IMR-90 (cell line): ENCODE measurements at places on chromosomes 1 and 21. TPM values are rescaled to one million over a fixed set of nuclear protein-coding genes. Genes with fewer than 3 reads are reported as not detected.

Gene FMO2
- under 0.01 TPM in 2 replicates for total RNA-seq

Gene MAEL
- not detected in 2 replicates for total RNA-seq

GRCh38 chr1:3531928-3532327 is 77.5 kb downstream of the ARHGEF16 start:
- H3K27me3 ChIP-seq = no peaks in the 10 kb centered on the region
- H3K4me1 ChIP-seq = peaks cover 4% of the 10 kb centered on the region
- H3K27ac ChIP-seq = no peak overlapping the region

- H3K27me3 ChIP-seq = peaks cover 21% of the 10 kb centered on the region
- no peaks in the 10 kb centered on the region for H3K36me3 ChIP-seq
- no peak for DNase-seq
- no peaks in the 10 kb centered on the region for H3K4me1 ChIP-seq
- no peak overlapping the region for H3K4me3 ChIP-seq
Measured at GRCh38 chr21:33096426-33096825, 26.5 kb downstream of the OLIG1 start.

GRCh38 chr1:245549996-245550719 is 395.4 kb downstream of the KIF26B start:
- H3K27me3 ChIP-seq = 0 out of 2 replicates have a peak, but pooled peaks cover 2% of the 10 kb centered on the region
- no peak for DNase-seq
- H3K4me3 ChIP-seq = no peak overlapping the region
- no peaks in the 10 kb centered on the region for H3K4me1 ChIP-seq
- H3K36me3 ChIP-seq = no peaks in the 10 kb centered on the region
